ENCODE measurements at places on chromosomes 3 and 15.

DNA sequence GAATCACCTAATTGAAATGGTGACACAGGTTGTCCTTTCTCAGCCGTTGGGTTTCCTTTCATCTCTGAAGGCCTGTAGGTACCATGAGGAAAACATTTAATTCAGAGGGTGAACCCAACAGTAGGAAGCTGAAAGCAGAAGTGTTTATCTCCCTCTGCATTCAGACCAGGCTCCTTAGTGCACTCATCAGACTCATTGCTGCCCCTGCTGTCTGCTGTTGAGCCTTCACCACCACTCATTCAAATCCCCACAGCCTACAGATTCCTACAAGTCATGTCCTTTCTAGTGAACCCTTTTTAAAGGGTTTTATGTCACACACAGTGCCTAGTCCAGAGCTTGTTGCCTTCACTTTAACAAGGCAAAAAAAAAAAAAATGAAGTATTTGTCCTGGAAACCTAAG is 13.4 kb downstream of the WDR48 start:
- peak; percentile 10 for DNase-seq

- DNase-seq, result no peak
Measured at GRCh38 chr3:142929890-142930289, 33.6 kb downstream of the PAQR9 start.

DNA sequence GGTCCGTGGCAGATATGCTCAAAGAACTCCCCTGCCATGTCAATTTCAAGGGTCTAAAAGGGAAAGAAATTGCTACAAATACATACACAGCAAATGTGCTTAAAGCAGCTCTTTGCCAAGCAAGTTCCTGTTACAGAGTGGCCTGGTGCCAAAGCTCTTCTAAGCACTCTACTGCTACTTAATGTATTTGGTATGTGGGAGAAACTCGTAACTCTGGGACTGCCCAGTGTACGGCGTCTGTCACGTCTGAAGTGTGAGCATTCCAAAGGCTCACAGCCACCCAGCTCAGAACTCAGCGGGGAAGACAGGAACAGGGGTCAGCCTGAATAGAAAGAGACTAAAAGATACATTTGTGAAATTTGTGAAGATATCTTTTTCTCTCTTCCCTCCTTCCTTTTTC is 54.6 kb downstream of the RBMS3 start:
- no peak for DNase-seq

GRCh38 chr3:69542089-69542804 is 156.4 kb upstream of the FRMD4B start:
- DNase-seq, result no peak

- DNase-seq, result no peak
Measured at GRCh38 chr15:47331829-47332393, 385.4 kb upstream of the SEMA6D start.

DNA sequence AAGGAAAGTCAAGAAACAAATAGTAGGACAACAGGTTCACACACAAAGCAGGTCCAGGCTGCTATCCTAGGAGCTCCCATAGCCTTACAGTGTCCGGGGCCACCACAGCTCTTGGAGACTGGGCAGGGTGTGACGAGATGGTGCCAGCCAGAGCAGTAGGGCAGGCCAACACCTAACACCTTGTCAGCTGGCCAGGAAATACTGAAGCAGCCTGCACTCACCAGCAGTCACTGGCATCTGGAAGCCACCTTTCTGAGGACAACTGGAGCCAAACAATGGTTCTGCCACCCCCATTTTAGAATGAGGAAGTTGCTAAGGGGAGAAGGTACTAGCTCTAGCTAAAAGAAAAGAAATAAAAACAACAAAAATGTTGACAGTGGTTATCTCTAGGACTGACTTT is 47.2 kb downstream of the CCDC12 start:
- DNase-seq, result no peak

GRCh38 chr3:53675022-53675697 is 171.1 kb downstream of the CHDH start:
- DNase-seq, result no peak

- DNase-seq, result no peak
Measured at GRCh38 chr3:184690192-184690883, 21.5 kb downstream of the MAGEF1 start.

DNA sequence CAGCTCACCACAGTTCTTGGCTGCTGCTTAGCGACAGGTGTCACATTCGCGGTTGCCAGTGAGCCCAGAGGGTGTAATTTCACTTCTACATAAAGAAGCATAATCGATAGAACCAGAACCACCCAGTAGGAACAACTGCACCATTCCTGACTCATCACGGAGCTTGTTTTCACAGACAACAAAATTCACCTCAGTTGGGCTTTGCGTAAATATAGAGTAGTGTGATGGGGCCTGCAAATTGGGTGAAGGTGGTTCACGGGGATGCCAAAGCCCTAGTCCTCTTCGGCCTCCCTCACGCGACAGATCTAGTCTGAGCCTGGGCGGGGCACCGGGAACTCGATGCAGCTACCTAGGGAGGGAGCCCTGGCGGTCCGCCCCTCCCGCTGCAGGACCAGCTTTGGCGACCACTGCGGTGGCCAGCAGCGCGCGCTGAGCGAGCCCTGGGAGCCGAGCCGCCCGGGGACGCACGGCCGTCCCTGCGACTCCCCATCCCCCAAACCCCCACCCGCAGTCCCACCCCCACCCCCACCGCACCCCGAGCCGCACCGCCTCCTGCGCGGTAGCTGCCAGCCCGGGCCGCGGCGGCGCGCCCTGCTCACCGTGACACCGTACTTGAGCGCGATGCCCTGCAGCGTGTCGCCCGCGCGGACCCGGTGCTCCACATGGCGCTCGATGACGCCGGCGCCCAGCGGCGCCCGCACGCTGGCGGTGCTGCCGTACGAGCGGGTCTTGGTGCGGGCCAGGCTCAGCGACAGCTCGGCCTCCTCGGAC is 519 bp downstream of the LYSMD2 start:
- peak; percentile 66 for DNase-seq

GRCh38 chr3:10876661-10877060 is 60.6 kb downstream of the SLC6A11 start:
- DNase-seq, result no peak

GRCh38 chr15:63504979-63505841 is 817 bp downstream of the USP3 start:
- DNase-seq, result peak; percentile 46

DNA sequence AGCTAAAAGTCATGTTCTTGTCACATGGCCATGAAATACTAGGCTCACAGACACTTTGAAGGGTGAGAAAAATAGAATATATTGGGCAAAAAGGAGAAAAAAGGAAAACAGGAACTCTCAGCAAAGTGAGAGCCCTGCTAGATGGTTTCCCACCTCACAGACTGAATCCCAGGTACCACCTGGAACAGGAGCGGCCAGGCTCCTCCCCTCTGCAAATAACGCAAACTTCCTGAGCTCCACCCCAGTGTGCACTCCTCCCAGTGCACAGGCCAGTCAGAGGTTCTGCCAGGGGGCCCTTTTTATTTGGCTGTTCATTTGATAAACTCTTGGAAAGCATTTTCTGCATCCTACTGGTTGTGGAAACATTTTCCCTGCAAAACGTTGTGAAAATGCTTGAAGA is 780.4 kb downstream of the TBL1XR1 start:
- DNase-seq, result no peak

DNA sequence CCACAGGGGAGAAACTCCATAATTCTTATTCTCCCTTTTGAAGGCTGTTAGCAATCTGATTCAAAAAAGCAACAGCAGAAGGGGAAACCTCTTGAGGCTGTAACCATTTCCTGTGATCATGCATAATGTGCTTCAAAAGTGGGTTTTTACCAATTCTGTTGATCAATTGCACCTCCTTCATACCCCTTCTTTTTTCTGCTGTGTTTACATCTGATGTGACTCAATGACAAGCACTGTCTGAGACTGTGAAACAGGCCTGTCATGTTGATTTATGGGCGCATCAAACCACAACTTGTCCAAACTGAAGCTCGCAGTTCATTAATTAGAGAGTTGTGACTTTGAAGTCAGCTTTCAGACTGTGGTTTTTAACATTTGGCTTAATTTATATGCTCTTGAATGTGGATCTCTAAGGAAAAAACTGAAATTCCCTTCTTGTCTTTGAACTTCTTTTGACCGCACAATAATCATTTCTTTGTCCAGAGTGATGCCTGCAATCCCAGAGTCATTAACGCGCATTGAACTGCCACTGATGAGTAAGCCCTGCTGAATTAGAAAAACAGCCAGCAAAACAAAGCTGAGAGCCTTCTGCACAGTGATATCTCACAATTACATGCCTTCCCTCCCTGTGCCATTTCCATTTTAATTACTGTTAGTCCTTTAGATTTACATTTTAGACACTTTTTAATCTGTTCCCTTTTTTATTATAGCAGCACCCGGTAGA is 532.8 kb downstream of the FOXP1 start:
- DNase-seq, result peak; percentile 53

DNA sequence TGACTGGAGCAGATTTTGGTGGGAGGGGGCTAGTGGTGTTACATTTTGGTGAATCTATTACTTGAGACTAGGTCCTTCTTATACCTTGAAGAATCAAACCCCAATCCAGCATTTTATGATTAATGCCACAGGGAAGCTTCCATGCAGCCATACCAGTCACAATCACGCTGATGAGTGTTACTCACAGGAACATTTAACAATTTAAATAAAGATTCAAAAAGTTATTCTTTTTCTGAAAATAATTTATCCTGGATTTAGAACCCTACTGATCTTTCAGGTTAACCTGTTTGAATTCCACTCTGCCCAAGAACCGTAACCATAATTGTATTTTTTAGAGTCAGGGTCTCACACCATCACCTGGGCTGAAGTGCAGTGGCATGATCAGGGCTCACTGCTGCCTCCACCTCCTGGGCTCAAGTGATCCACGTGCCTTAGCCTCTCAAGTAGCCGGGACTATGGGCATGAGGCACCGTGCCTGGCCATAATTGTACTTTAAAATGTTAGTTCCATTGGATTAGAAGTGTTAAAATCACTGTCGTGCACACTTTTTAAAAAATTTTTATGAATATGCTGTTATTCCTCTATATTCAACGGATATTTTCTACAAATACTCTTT is 929 bp upstream of the MTMR10 start:
- DNase-seq, result no peak

DNA sequence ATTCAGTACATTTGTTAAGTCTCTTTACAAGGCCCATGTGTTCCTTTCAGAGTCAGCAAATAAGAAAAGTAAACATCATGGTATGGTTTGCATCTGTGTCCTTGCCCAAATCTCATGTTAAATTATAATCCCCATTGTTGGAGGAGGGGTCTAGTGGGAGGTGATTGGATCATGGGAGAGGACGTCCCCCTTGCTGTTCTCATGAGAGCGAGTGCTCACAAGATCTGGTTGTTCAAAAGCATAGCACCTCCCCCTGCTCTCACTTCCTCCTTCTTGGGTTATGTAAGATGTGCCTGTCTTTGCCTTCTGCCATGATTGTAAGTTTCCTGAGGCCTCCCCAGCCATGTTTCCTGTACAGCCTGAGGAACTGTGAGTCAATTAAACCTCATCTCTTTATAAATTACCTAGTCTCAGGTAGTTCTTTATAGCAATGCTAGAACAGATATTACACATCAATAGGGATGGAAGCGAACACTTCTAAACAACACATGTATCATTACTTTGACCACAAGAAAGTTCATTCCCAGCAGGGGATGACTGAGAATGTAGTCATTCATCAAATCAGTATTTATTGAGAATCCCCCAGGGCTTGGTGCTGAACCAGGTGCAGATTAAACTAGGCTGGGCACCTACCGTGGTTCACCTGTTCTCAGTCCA is 4.1 kb downstream of the EFCAB12 start:
- DNase-seq, result no peak

DNA sequence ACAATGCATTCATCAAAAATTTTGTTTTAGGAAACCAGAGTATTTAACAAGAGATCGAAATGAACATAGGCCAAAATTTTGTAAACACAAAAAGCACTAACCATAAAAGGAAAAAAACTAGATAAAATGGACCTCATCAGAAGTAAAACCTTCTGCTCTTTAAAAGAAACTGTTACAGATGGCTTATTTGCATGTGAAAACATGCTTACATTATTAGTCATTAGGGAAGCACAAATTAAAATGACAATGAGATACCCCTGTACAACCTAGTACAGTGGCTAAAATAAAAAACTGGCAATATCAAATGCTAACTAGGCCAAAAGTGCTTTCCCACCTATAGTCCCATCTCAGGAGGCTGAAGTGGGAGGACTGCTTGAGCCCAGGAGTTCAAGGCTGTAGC is 19.3 kb downstream of the UBR1 start:
- DNase-seq, result no peak

DNA sequence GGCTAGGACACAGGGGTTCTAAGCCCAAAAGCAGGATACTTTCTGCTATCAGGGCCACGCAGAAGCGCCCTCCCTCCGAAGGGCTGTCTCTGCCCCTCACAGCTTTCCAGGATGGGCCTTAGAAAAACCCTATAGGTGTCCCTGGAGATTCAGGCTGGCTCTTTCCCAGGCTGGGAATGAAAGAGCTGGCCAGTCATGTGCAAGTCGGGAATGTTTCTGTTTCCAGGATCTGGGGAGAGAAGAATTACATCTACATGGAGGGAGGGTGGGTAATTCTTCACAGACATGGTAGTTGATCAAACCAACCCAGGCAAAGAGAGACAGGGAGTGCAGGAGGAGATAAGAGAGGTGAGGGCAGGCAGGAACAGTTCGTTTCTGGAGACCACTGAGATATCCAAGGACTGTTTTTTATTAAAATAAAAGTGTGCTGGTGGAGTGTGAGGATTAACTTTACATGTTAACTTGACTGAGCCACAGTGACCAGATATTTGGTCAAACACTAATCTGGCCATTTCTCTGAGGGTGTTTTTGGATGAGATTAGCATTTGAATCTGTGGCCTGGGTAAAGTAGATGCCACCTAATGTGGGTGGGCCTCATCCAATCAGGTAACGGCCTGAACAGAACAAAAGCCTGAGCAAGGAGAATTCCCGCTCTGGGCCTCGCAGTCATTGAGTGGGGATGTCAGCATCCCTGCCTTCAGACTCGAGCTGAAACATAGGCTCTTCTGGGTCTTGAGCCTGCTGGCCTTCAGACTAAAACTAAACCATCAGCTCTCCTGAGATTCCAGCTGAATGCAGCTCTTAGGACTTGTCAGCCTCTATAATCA is 15.3 kb downstream of the NUP210 start:
- DNase-seq, result no peak

DNA sequence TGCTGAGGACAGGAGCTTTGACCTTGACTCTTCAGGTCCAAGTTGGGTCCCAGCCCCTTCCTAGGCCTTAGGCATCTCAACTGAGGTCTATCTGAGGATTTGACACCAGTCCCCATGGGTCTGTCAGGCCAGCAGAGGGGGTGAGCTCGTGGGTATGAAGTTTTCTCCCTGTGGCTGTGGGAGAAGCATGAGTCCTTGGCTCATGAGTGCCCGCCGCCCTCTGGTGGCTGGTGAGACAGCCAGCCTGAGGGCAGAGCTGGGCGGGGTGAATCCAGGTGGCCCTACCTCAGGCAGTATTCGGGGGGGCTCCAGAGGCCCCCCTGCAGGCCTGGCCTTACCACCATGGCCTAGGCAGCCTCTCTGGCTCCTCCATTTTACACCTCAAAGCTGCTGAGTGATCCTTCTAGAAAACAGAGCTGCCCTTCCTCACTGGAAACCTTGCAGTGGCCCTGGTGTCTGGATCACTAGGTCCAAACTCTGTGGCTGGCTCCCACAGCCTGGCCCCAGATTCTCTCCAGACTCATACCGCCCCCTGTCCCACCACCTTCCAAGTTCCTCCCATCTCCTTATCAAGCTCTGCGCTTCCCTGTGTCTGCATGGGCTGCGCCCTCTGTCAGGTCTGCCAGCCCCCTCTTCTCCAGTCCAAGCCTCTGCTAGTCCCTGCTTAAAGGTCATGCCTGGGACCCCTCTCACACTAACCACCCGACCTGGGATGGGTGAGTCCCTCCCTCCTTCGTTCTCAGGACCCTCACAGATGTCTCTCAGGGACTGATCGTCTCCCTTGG is 16.1 kb downstream of the SH2D7 start:
- peak; percentile 86 for DNase-seq
